ENCODE measurements at places on chromosomes 7 and 10. TPM values are rescaled to one million over a fixed set of nuclear protein-coding genes. Genes with fewer than 3 reads are reported as not detected.

- H3K36me3 ChIP-seq, result no peaks in the 10 kb centered on the region
- no peaks in the 10 kb centered on the region for H3K27me3 ChIP-seq
- no peak for DNase-seq
- H3K4me1 ChIP-seq, result no peaks in the 10 kb centered on the region
- H3K27ac ChIP-seq, result no peak overlapping the region
- H3K4me3 ChIP-seq, result no peak overlapping the region
These were observed 18.7 kb upstream of the ITGA8 start for GRCh38 chr10:15738270-15738925.

GRCh38 chr10:87942884-87943527, 79.6 kb downstream of the PTEN start:
- peaks cover 14% of the 10 kb centered on the region for H3K4me1 ChIP-seq
- no peak for DNase-seq
- no peaks in the 10 kb centered on the region for H3K36me3 ChIP-seq
- no peak overlapping the region for H3K27ac ChIP-seq
- no peaks in the 10 kb centered on the region for H3K27me3 ChIP-seq

DNA sequence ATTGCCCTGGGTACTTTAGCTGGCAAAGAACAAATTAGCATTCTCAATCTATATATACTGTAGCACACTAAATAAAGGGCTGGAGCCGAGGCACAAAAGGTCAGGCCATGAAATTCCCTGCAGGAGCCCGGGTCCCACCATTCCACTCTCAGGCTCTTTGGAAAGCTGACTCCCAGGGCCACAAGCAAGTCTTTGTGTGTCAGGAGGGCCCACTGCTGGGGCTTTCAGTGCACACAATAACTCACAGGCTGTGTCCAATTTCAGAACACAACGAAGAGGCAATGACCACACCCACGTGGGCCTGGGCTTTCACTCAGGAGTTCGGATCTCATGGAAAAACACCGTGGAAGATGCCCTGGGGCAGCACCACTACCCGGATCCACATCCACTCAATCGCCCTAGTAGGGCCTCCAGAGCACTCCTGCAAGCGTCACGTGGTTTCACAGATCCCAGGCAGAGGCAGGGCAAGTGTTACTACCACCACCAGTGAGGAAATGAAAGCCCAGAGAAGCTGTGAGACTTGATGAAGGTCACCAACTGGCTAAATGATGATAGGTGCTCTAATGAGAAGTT, 60.3 kb downstream of the COBL start:
- H3K27me3 ChIP-seq, result no peaks in the 10 kb centered on the region
- H3K27ac ChIP-seq, result peak overlapping the region; percentile 22
- H3K36me3 ChIP-seq, result no peaks in the 10 kb centered on the region
- peaks cover 15% of the 10 kb centered on the region for H3K4me1 ChIP-seq
- no peak for DNase-seq

Gene ITIH2
- total RNA-seq, result not detected

GRCh38 chr7:151822541-151823181, 54.3 kb downstream of the PRKAG2 start:
- H3K36me3 ChIP-seq, result no peaks in the 10 kb centered on the region
- H3K4me3 ChIP-seq, result no peak overlapping the region
- DNase-seq, result no peak
- peaks cover 82% of the 10 kb centered on the region for H3K4me1 ChIP-seq

- peaks cover 20% of the 10 kb centered on the region for H3K4me1 ChIP-seq
- H3K4me3 ChIP-seq, result no peak overlapping the region
- H3K27ac ChIP-seq, result no peak overlapping the region
- H3K36me3 ChIP-seq, result no peaks in the 10 kb centered on the region
- no peak for DNase-seq
These were observed 8.0 kb downstream of the PSD start for GRCh38 chr10:102410429-102411073.

GRCh38 chr7:150740053-150740452, 2.8 kb downstream of the GIMAP5 start:
- H3K27ac ChIP-seq, result no peak overlapping the region
- no peaks in the 10 kb centered on the region for H3K27me3 ChIP-seq
- no peak overlapping the region for H3K4me3 ChIP-seq
- no peaks in the 10 kb centered on the region for H3K36me3 ChIP-seq
- peaks cover 11% of the 10 kb centered on the region for H3K4me1 ChIP-seq

Gene ACTR3C
- 35.5 TPM for total RNA-seq

Gene RTKN2
- 0.33 TPM for total RNA-seq

Gene GPR15LG
- not detected for total RNA-seq

DNA sequence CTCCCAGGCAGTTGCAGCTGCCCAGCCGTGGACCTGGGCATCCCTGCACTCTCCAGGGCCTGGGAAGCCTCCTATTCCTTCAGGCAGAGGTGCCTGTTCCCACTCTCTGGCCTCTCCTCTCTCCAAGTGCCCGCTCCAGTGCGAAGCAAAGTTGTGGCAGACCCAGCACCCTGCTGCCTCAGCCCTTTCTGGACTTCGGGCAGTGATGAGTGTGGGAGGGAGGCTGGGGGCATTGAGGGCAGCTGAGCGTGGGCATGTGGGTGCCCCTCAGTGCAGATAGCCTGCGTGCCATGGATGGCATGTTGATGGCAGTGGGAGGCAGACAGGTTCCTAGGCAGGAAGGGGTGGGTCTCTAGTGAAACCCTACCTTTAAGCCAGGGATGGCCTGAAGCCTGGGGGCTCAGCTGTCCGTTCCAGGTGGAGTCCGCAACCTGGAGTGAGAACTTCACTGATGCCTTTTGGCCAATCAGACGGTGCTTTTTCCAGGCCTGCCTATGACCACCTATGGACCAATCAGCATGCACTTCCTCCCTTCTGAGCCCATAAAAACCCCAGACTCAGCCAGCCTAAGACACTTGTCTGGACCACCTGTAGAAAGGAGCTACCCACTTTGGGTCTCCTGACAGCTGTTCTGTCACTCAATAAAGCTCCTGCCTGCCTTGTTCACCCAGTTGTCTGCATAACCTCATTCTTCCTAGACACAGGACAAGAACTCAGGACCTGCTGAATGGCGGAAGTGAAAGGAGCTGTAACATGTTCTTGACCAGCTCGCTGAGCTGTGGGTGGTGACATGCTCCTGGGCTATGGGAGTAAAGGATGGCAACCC, 26.1 kb downstream of the SVIL start:
- H3K36me3 ChIP-seq, result no peaks in the 10 kb centered on the region
- H3K4me1 ChIP-seq, result peaks cover 6% of the 10 kb centered on the region
- H3K27me3 ChIP-seq, result no peaks in the 10 kb centered on the region

DNA sequence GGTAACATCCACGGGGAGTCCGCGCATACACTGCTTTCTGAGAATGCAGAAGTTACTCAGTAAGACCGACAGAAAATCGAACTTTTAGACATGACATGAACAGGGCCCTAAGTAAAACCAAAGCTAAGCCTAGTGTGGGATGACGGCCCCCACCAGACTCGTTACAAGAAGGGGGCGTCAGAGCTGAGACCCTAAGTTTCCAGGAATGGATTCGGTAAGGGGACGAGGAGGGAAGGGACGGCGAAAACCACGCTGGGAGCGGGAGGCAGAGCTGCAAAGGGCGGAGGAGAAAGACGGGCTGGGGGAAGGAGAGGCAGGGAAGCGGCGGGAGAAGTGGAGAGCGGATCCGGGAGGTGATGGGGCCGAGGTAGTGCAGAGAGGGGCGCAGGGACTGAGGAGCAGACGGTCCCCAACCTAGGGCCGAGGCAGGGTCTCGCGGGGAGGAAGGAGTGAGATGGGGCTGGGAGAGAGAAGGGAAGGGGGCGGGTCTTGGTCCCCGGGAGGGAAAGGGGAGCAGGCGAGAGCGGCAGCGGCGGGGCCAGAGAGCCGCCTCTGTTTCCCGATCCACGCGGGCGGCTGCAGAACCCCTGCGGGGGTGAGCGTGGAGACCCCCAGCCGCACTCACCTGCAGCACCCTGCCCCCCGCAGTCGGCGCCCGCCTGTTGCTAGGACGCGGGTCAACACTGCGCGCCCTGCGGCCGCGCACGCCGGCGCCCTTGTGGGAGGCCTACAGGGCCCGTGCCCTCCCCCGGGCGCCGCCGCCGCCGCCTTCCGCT, 513 bp downstream of the ODAD2 start:
- no peak overlapping the region for H3K27ac ChIP-seq
- DNase-seq, result peak; percentile 13
- H3K27me3 ChIP-seq, result no peaks in the 10 kb centered on the region
- H3K36me3 ChIP-seq, result no peaks in the 10 kb centered on the region

Gene WEE2
- total RNA-seq, result not detected

DNA sequence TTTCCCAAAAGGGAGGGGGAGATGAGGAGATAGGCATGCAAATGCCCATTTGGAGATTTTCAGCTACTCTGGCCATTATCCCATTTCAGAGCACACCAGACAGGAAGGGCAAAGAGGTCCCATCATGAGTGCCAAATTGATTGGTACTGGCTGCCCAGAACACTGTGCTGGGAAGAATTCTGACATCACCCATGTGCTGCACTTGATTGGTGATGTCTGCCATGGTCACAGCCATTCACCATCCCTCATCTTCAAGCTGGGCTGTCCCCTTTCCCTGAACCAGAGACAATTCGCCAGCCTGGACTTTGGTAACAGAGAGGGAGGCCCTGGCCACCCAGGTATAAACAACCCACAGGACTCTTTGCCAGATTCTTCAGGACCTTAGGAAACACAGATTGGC, 23.2 kb upstream of the RADIL start:
- DNase-seq, result no peak
- H3K4me3 ChIP-seq, result no peak overlapping the region
- peaks cover 4% of the 10 kb centered on the region for H3K27me3 ChIP-seq
- H3K4me1 ChIP-seq, result no peaks in the 10 kb centered on the region
- H3K27ac ChIP-seq, result no peak overlapping the region

DNA sequence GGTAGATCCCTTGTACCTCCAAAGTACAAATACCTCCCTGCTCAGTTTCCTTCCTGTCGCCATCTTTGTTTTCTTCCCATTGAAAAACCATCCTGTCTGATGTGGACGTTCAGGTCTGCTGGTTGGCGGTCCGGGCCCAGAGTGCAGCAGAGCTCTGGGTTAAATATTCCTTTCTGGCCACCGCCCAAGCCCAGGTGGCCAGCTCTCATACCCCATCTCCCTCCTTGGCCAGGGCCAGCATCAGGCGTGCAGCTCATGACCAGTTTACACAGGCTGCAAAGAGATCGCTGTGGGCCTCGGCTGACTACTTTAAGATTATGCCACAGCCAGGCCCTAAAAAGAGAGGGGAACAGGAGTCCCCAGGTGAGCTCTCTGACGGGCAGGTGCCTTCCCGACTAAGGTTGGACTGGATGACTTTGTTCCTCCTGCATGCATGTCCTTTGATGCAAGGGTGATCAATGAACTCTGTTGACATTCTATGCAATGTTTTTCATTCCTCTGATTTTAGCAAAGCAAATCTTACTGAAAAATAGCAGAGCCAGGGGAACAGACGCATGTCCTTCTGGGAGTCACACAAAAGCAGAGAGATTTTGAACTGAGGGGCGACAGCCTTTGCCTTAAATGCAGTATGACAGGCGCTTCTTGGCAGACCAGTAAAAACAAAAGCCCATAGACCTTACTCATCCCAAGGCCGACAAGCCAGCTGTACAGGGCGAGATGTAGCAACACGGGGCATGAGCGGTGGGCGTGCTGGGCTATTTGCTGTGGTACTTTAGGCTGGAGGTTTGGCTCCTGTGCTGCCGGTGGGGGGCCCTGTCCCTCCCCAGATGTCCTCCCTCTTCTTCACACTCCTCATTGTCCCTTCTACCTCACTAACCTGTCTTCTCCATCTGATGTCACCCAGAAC, 33.3 kb upstream of the SH2B2 start:
- no peak overlapping the region for H3K27ac ChIP-seq
- peaks cover 12% of the 10 kb centered on the region for H3K4me1 ChIP-seq
- no peaks in the 10 kb centered on the region for H3K27me3 ChIP-seq
- peak; percentile 51 for DNase-seq
- H3K36me3 ChIP-seq, result no peaks in the 10 kb centered on the region
- H3K4me3 ChIP-seq, result no peak overlapping the region

- no peak for DNase-seq
- no peaks in the 10 kb centered on the region for H3K27me3 ChIP-seq
- no peak overlapping the region for H3K4me3 ChIP-seq
- no peaks in the 10 kb centered on the region for H3K36me3 ChIP-seq
- H3K4me1 ChIP-seq, result no peaks in the 10 kb centered on the region
- no peak overlapping the region for H3K27ac ChIP-seq
These were observed 59.4 kb downstream of the CUZD1 start for GRCh38 chr10:122786269-122786668.

- H3K27me3 ChIP-seq, result no peaks in the 10 kb centered on the region
- H3K36me3 ChIP-seq, result no peaks in the 10 kb centered on the region
- no peak overlapping the region for H3K27ac ChIP-seq
- no peak for DNase-seq
These were observed 87.7 kb upstream of the PRKCQ start for GRCh38 chr10:6667679-6668270.

DNA sequence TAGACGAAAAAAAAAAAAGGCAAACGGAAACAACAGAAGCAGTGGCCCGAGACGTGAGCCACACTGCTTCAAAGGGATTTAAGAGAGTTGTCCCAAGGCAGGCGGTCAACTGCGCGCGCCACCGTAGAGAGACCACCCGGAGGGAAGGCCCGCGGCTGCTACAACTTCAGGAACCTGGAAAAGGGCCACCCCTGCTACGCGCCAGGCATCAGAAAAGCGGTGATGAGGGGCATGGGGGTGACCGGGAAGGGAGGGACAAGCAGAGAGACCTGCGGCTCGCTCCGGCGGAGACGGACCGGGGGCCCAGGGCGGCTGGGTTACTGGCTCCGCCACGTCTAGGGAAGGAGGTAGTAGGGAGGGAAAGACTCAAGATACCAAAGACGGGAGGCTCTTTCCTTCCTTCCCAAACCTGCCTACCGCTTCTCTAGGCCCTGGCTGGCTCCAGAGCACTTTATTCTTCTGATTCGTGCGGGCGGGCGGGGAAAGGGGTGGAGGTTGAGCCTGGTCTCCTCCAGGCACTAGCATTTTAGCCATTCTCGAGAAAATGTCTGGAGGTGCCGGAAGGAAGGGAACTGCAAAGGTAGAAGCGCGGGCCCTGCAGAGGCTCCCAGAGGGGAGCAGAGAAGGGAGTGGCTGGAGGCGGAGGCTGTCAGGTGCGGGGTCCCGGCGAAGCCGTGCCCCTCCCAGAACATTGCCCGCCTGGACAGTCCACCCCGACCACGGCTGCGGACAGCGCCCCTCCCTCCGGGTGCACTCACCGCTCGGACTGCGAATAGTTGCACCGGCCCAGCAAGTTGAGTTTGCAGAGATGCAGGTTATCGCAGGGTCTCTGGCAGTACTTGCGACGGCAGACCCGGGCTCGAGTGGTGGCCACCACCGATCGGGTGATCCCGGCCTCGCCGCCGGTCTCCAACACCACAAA, 993 bp downstream of the ZC3HAV1 start:
- peak; percentile 46 for DNase-seq
- peak overlapping the region; percentile 100 for H3K4me3 ChIP-seq
- H3K27me3 ChIP-seq, result no peaks in the 10 kb centered on the region
- peak overlapping the region; percentile 96 for H3K27ac ChIP-seq
- no peaks in the 10 kb centered on the region for H3K36me3 ChIP-seq

Gene CELF2
- total RNA-seq, result 11.2 TPM

GRCh38 chr7:50497068-50497642, 47.0 kb upstream of the FIGNL1 start:
- no peak for DNase-seq
- H3K27ac ChIP-seq, result no peak overlapping the region
- peaks cover 5% of the 10 kb centered on the region for H3K4me1 ChIP-seq
- no peaks in the 10 kb centered on the region for H3K36me3 ChIP-seq

Gene PRR15
- 2.3 TPM for total RNA-seq

- no peaks in the 10 kb centered on the region for H3K4me1 ChIP-seq
- H3K27me3 ChIP-seq, result no peaks in the 10 kb centered on the region
- H3K4me3 ChIP-seq, result no peak overlapping the region
These were observed 596.7 kb upstream of the LRRTM3 start for GRCh38 chr10:66329147-66329546.

All from body of pancreas (tissue), 4 donors.